Bronchial epithelial cell (primary cell): ENCODE measurements at places on chromosomes 2 and 18.

DNA sequence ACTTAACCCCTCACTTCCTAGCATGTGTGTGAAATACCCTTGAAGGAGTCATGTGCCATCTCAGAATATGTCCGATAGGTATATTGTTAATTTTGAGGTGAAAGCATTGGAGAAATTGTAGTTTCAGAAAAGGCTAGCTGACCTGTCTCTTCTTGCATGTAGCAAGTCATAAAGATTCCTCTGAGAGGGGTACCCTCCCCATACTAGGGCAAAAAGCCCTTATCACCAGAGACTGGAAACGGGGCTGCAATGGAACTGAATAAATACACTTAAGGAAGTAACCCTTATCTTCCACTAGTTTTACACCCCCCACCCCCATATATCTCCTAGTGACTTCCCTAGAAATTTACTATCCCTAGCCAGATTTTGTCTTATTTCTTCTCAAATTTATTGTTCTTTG, 1.8 kb upstream of the SF3B6 start:
- no peak for DNase-seq

DNA sequence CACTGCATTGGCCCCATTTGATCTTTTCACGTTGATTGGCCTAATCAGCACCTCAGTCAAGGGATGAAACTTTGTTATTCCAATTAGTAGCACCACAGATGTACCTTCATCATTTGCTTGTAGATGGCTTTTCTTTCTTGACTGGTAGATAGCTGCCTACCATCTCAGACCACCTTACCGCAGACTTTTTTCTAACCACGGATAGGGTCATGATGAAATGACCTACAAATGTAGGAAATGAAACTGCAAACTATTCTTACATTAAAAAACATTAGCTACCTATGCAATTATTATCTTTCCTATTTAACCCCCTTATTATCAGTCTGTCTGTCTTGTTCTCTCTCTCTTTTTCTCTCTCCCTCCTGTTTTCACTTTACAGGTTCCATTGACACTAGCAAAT, 22.4 kb upstream of the SLC25A52 start:
- no peak for DNase-seq

DNA sequence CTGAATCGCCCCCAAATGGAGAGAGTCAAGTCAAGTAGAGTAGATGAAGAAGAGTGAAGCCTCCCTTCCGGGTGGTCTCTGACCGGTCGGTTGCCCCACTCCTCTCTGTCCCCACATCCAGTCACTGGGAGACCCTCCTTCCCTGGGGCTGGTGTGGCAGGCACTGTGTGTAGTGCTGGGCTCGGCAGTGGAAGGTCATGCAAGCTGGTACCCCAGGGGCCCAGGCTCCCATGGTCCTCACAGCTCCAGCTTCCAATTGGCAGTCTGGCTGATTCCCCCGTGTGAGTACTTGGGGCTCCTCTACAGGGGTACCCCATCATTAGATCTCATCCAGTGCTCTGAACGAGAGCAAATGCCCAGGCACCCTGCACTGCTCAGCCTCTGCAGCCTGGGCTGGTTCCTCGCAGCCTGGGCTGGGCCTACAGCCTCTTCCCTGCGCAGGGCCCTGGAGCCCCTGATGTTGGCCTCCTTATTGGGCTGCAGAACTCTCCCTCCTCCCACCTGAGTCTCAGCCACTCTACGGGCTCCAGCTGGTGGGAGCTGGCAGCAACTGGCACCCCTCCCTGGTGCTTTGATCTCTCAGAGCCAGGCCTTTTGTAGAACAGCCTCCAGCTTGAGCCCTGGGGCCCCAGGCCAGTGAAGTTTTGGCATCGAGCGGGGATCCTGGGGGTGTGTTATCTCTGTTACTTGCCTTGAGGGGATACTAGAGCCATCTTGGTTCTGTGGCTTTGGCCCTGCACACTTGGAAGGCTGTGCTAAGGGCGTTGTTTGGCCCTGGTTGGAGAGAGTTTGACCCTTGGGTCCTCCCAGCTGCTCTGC, 187.8 kb upstream of the HDAC4 start:
- DNase-seq = no peak

DNA sequence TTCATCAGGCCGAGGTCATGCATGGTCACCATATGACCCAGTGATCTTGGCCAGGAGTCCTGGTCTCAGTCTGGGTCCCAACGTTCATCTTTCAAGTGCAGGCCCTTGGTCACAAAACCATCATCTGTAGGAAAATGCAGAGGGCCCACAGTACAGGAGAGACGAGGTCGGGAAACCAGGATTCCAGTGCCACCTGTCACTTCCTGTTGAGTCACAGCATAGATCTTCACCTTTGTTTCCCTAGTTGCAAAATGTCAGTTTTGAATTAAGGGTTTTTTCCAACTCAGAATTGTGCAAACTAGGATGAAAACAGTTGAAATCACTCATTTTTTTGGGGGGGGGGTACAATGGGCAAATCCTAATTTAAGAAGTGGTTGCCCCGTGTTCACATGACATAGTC, 162.2 kb downstream of the INSIG2 start:
- DNase-seq = peak; percentile 78

DNA sequence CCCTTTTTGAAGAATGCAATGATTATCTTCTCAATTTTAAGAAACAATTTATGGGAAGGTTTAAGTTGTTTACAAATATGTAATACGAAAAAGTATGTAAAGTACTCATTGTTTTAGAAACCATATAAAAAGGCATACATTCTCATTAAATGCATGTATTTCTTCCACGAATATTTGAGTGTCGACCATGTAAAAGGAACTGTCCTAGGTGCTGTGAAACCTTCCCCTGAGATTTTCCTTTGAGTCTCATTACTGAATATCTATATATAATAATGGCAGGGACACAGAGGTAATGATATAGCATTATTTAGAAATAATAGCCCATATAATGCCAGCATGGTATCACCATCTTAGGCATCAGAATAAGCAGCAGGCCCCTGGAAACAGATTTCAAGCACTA, 239.3 kb downstream of the ERBB4 start:
- DNase-seq = no peak
